GM13976 (cell line): ENCODE measurements at places on chromosomes 7 and 10.

- DNase-seq: peak; percentile 12
Measured at GRCh38 chr7:27745064-27745583, 5.2 kb downstream of the TAX1BP1 start.

DNA sequence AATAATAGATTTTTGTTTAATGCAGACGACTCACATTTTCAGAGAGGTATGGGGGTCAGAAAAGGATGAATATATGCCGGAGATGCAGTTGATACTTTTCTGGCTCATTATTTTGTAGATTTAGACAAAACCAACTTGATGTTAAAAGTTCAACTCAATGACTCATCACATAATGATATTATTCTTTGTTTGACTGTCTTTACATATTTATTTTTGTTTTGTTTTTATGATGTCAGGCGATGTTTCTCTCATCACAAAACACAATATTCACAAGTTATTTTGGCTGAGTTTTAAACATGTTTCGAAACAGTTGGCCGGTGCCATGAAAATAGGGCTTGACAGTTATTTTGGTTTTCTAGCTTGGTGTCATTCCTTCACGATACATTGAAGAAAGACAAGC lies 1.3 kb downstream of the GJD4 start:
- DNase-seq: no peak

- no peak for DNase-seq
Measured at GRCh38 chr7:28182071-28182471, 1.5 kb upstream of the JAZF1 start.

DNA sequence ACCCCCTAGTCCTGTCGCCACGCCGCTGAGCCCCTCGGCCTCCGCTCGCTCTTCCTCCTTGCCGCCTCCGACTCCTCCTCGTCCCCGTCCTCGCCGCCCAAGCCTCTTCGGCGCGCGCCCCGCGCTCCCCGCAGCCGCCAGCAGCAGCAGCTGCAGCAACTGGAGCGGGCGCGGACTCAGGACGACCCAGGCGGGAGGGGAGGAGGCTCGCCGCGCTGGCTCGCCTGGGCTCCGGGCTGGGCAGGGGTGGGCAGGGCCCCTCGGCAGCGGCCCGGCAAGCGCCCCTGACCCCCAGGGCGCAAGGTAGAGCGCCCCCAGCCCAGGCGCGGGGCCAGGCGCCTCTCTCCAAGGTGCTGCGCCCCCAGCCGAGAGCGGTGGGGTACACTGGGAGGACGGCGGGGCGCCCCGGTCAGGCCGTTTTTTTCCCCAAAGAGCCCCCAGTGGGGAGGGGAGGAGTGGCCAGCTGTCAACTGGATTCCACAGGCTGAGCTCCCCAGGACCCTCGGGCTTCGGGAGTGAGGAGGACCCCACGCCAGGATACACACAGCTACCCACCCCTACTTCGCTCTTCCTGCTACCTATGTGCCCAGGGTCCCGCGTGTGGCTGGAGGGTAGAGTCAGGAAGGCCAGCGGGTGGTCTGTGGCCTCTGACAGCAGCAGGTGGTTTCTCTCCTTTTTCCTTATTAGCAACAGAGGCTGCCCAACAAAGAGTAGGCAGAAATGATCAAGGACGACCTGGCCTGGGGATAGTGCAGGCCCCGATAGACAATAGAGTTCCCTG lies 903 bp upstream of the KCNMA1 start:
- DNase-seq: no peak

GRCh38 chr7:2730846-2731770 lies 43.1 kb downstream of the AMZ1 start:
- no peak for DNase-seq

GRCh38 chr10:75887992-75888680 lies 456.7 kb downstream of the LRMDA start:
- no peak for DNase-seq

GRCh38 chr7:36852017-36852416 lies 127.7 kb upstream of the AOAH start:
- no peak for DNase-seq

GRCh38 chr7:90613088-90613498 lies 17.0 kb downstream of the CDK14 start:
- DNase-seq: peak; percentile 43

DNA sequence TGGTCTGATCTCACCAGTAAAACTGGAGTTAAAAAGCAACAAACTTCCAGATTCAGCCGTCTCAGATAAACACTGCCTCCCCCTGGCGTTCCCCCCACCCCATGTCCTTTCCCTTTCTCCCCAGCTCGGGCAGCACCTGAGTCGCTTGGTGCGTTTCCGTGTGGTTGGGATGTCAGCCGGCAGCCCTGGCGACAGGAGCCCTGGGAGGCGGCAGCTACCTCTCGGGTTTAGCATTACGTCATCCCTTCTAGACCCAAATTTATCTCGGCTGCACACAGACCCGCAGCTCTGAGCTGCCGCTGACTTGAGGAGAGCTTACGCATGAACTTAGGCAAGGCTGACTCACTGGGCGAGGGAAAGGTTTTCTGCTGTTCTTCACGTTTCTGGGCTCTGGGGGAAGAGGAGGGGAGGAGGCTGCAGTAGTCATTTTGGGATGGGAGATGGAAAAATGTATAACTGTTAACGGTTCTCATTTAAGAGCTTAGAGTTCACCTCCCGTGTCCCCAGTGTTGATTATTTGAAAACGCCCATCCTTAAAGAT lies 14.4 kb downstream of the MXI1 start:
- peak; percentile 73 for DNase-seq

DNA sequence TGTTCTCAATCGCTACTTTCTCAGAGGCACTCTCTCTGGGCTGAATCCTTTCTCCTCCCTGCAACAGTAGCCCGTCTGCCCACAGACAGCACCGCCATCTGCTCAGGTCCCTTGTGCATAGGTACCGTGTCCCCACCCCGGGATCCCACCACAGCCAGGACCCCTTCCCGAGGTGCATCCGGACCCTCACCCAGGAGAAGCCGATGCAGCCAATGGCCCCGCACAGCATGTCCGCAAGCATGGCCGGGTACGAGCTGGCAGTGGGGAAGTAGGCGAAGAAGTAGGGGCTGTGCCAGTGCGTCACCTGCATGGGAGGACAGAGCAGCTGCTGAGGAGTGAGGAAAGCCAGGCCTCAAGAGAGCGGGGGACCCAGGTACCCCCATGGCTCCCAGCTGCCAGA lies 25.5 kb downstream of the DDC start:
- DNase-seq: no peak

DNA sequence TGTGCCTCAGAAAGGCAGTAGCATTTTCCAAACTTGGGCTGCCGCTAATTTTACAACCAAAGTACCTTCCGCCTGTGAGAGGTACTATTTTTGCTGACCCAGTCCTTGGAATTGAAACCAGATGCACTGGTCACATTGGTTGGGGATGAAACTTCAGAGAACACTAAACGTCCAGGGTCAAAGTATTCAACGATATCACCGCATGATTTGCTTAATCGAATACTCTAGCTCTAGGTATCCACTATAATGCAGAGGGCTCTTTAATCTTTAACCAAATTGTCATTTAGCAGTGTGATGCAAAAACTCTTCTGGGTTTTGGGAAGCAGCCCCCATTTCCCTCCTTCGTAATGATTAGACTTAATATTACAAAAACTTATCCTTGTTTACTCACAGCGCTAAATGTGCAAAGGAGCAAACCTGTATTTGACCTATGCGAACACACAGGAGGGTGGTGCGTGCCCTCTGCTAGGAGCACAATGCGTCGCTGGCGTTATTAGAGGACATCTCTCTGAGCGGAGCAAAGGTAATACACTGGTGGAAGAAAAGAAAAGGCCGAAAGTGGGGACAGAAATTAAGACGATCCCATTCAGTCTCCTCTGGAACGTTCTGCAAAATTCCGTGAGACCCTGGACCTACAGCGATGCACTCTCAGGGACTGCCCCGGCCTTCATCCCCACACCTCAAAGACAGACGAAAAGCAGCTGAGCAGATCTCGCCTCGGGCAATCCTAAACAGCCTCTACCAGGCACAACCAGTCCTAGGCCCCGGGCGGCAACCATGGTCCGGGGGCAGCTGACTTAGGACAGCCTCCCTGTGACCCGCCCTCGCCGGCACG lies 916 bp upstream of the EEPD1 start:
- no peak for DNase-seq

DNA sequence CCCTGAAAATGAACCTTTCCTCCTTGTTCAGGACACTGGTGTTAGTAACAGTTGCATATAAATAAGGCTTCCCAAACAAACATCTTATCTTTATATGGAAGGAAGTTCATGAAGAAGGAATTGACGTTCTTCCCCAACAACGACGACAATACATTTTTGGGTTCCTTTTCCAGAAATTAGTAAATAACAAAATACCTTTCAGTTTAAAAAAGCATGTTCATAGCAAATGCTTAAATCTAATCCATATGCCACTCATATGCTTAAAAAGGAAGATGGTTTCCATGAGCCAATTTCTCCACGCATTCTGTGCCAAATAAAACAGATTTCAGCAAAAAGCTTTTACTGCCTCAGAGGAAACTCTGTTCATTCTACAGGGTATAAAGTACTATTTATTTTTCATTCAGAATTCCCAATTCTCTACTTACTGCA lies 182.6 kb downstream of the COBL start:
- no peak for DNase-seq

DNA sequence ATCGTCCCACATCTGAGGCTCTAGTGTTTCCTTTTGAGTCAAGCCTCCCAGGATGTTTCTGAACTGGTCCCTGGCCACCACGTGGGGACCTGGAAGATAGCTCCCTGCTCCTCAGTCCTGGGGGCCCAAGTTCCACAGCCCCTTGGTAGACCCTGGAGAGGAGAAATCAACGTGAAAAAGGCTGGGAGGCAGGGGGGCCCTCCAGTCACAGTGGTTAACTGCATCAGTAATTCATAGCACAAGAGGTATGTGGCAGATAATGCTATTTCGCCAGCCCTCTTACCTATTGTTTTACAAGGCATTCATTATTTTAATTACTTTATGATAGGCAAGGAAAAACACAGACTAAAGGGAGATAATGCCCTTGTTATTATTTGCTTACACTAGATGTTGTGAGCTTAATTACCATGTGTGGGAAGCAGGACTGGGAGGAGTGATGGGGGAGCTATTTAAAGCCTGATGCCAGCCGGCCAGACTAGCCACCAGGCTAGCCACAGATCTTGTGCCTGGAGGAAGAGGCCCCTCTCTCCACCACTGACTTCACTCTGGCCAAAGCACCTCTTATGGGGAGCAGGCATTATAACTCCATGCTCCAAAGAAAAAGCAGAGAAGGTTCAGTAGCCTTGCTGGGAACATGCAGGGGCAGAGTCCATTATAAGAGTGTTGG lies 230.7 kb downstream of the KCNMA1 start:
- no peak for DNase-seq

DNA sequence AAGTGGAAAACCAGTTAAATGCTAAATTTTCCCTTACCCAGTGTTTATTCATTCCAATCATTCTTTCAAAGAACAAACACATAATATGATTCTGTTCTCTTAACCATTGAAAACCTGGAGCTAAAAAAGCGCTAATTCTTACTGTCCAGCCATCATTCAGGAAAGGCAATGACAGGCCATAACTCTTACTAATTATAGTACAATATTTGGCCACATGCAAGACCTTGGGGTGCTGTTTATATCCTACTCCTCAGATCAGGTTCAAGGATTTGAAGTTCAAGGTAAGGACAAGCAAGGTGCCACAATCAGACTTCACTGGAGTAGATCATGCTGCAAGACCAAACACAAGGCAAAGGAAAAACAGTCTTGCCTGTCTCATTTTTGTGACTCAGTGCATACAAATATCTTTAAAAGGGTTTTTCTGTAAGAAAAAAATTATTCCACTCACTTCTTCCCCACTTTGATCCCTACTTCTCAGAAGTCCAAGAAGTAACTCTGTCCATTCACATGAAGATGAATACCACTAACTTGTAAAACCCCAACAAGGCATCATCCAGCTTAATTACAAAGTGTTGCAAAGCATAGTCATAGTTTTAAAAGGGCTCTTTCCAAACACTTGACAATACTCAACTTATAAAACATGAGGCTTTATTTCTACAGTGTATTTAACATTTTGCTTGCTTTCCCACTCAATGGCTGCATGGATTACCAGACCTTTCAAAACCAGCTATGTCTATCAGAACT lies 153.0 kb downstream of the DOCK4 start:
- no peak for DNase-seq

- no peak for DNase-seq
Measured at GRCh38 chr7:132469264-132469663, 107.0 kb downstream of the PLXNA4 start.

GRCh38 chr10:99506416-99506815 lies 26.3 kb upstream of the NKX2-3 start:
- no peak for DNase-seq

GRCh38 chr7:127586346-127586745 lies 950 bp upstream of the GCC1 start:
- DNase-seq: no peak

- no peak for DNase-seq
Measured at GRCh38 chr7:51067258-51067657, 249.4 kb downstream of the COBL start.

- DNase-seq: no peak
Measured at GRCh38 chr7:43589133-43589478, 6.2 kb downstream of the STK17A start.
